Thoracic aorta (tissue), 2 donors: ENCODE measurements at places on chromosomes 2 and 18.
A peak's percentile ranks its signal among the peaks of the same experiment; 100 is the strongest.

DNA sequence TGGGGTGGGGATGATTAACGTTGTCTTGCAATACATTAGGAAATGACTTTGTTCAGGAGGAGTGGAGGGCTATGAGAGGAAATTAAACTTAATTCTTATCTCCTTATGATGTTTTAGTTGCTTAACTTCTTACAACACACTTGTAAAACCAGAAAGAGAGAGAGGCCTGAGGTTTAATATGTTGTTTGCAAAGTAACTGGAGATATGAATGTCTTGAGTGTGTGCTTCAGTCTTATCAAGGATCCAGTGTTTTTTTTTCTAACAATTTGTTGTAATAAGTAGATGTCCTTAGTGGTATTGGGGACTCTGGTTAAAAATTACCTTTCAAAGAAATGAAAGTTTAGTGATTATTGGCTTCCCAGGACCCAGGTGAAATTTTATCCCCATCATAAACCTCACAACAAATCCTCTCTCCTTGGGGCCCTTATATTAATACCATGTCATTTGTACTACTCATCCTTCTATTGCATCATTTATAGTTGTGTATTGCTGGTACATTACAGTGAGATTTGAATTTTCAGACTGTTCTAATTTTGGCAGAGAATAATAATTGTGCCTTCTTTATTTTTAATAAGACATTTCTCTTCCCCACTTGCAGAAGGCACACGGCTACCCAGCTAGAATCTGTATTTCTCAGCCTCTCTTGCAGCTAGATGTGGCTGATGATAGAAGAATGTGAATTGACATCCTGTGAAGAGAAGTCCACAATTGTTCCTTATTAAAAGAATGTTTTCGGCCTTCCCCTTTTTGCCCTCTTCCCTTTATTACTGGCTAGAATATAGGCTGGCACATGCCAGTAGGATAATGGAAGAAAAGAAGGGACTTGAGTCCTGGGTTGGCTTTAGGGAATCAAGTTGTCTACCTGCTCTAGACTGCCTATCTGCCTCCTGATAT lies 91.9 kb upstream of the CXCR4 start:
- H3K4me1 ChIP-seq, result no peaks in the 10 kb centered on the region
- no peak overlapping the region for H3K27ac ChIP-seq
- H3K36me3 ChIP-seq, result no peaks in the 10 kb centered on the region
- no peak overlapping the region for H3K4me3 ChIP-seq
- H3K27me3 ChIP-seq, result no peaks in the 10 kb centered on the region

- no peaks in the 10 kb centered on the region for H3K27me3 ChIP-seq
- H3K27ac ChIP-seq, result no peak overlapping the region
- no peak for DNase-seq
- peaks cover 14% of the 10 kb centered on the region for H3K4me1 ChIP-seq
Measured at GRCh38 chr2:168311261-168311910, 64.0 kb upstream of the STK39 start.

GRCh38 chr2:32010670-32011484 lies at the start of gene MEMO1:
Gene MEMO1 (minus strand): TSS chr2:32011008. CDS start chr2:32010247, 761 bp downstream.
- peaks cover 4% of the 10 kb centered on the region for H3K36me3 ChIP-seq
- no peaks in the 10 kb centered on the region for H3K27me3 ChIP-seq
- DNase-seq, result peak; percentile 79
- H3K4me1 ChIP-seq, result peaks cover 7% of the 10 kb centered on the region

DNA sequence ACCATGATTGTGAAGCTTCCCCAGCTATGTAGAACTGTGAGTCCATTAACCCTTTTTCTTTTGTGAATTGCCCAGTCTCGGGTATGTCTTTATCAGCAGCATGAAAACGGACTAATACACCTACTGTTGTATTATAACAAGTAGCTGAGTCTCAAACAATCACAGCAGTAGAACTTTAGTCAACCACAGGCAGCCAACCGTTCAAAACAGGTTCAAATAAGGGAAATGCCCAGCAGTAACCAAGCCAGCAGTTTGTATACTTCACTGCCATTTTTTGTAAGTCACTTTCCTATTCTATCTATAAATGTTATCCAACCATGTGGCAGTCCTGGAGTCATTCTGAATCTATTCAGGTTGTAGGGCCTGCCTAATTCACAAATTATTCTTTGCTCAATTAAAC lies 1560.6 kb upstream of the SLC39A10 start:
- no peaks in the 10 kb centered on the region for H3K27me3 ChIP-seq
- no peaks in the 10 kb centered on the region for H3K36me3 ChIP-seq
- no peaks in the 10 kb centered on the region for H3K4me1 ChIP-seq
- H3K27ac ChIP-seq, result no peak overlapping the region

DNA sequence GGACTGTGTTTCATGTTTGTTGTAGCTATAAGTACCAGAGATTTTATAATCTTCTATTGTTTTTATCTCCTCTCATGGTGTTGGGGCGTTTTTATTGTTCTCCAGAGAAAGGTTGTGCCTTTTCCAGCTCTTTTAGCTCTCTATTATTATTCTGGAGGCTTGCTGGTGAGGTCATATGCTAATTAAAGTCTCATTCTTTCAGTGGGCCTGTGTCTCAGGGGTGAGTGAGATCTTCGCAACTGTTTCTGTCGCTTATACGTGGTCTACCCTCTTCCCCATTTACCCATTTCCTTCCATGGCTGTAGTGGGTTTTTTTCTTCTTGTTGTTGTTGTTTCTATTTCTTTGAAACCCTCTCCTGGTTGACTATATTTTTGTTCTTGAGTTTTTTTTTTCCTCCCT lies 584.9 kb downstream of the TMEM182 start:
- H3K36me3 ChIP-seq, result no peaks in the 10 kb centered on the region
- no peak overlapping the region for H3K4me3 ChIP-seq
- no peaks in the 10 kb centered on the region for H3K27me3 ChIP-seq
- H3K4me1 ChIP-seq, result no peaks in the 10 kb centered on the region
- H3K27ac ChIP-seq, result no peak overlapping the region
